Sigmoid colon (tissue), 7 donors: ENCODE measurements at places on chromosomes 2 and 18. TPM values are rescaled to one million over a fixed set of nuclear protein-coding genes. Genes with fewer than 3 reads are reported as not detected.

GRCh38 chr18:65936678-65937077, 185.9 kb downstream of the CDH7 start:
- DNase-seq, result no peak

GRCh38 chr2:62415019-62415431, 91.0 kb downstream of the TMEM17 start:
- no peak for DNase-seq

DNA sequence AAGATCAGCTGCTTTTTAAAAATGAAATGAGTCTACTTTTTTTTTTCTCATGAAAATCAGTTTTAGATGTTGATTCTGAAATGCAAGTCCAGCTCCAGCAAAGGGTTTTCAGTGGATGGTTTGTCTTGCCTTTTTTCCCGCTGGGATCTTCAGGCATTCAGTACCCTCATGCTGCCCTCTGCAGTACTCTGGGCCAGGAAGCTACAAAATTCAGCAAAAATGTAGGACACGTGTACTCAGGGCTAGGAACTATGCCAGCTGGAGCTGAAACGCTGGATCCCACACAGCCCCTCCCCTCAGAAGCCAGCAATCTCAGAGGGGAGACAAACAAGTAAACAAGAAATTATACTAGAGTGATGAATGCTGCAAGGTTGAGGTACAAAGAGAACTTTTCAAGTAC, 97.3 kb downstream of the MMADHC start:
- no peak for DNase-seq

DNA sequence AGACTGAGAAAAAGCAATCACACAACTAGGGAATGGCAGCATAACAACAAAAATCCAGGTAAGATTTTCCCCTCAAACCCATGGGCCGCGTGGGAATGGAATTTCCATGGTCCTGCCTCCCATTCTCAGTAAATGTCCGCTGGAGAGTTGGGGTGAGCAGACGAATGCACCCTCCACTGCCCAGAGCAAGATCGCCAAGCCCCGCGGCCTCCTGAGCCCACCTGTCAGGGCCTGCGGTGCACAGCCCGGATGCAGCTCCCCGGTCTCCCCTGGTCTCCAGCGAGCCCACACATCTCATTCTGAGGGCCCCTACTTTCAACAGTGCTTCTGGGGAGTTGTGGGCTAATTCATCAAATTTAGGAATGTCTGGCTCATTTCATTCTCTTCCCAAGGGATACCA, 327.4 kb upstream of the HS6ST1 start:
- no peak for DNase-seq

DNA sequence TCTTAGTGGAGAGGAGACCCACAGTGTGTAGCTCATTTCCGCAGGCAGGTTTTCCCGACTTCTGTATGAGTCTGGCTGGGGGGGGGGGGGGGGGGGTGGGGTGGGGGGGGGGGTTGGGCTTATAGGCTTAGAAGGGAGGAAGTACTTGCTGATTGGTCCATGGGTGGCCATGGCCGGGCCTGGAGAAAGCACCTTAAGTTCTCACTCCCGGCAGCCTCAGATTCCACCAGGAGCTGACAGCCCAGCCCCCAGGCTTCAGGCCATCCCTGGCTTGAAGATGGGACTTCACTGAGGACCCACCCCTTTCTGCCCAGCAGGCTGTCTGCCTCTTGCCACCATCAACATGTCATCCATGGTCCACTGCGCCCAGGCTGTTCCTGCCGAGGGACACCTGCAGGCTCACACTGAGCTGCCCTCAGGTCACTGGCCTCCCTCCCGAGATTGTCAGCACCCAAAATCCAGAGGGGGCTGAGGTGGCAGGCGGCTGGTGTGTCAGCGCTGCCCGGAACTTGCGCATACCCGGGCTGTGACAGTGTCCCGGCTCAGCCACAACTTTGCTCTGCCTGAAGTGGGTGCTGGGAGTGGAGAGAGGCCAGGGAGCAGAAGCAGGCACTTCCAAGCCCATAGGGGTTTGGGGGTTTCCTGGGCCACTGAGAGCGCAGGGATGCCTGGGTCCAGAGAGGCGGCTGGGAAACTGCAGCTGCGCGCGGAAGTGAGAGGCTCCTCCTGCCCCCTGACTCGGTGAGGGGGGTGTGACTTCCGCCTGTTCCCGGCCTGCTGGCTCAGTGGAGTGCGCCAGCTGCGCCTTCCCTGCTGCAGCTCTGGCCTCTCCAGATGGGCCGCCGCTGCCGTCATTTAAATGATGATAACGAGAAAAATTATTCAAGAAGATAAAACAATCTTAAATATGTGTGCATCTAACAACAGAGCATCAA, 256.1 kb downstream of the RPRM start:
- no peak for DNase-seq

GRCh38 chr2:127670957-127671290, 4.4 kb downstream of the LIMS2 start:
- DNase-seq, result peak; percentile 66

DNA sequence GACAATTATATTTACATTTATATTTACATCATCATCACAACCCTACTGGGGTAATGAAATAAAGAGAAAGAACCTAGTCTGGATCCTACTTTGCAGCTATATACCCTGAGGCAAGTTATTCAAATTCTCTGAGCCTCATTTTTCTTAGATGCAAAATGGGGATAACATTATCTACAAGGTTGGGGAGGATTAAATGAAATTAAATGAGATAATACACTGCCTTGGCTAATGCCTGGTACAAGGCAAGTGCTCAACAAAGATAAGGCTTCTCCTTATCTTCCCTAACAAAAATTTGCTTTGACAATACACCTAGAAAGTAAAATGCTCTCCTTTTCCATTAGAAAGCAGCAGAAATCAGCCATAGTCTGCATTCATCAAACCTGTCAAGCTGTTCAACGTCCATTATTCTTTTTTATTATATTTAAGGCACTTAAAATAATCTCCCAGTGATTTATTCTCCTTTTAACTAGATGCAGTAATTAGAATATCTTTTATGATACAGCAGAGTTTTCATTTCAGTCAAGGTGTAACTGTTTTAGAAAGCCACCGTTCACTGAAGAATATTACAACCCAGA, 44.8 kb downstream of the TCF4 start:
- no peak for DNase-seq

- no peak for DNase-seq
Observed at GRCh38 chr2:7355781-7356180, 438.6 kb downstream of the RNF144A start.

GRCh38 chr2:46632349-46632748, 153.0 kb downstream of the TMEM247 start:
- no peak for DNase-seq

- DNase-seq, result no peak
Observed at GRCh38 chr2:192151853-192152252, 42.9 kb downstream of the TMEFF2 start.

- DNase-seq, result no peak
Observed at GRCh38 chr18:72206814-72207213, 337.3 kb downstream of the CBLN2 start.

DNA sequence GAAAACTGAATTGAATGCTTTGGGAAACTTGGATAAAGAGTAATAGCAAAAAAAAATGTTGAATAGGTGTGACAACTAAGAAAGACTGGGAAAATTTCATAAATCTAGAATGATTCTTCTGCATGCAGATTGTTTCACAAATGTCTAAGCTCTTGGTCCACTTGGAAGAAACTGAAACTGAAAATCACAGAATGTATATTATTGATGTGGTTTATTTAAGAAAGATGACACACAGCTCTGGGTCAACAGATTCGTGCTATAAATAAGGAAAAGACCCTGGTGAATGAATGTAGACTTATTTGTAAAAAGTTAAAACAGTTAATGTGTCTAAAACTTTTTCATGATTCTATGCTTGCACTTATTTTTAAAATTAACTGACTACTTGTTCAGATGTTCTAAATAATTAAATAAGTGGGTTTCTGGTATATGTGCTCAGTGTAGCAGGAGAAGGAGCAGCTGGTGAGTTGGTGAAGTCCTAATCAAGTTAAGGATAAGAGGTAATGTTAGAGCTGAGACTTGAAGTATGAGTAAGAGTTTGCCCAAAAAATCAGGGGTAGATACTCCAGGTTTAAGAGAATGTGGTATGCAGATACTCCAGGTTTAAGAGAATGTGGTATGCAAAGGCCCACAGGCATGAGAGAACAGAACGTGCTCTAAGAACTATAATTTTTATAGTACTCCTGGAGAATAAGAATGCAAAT, 24.5 kb downstream of the UGP2 start:
- DNase-seq, result no peak

DNA sequence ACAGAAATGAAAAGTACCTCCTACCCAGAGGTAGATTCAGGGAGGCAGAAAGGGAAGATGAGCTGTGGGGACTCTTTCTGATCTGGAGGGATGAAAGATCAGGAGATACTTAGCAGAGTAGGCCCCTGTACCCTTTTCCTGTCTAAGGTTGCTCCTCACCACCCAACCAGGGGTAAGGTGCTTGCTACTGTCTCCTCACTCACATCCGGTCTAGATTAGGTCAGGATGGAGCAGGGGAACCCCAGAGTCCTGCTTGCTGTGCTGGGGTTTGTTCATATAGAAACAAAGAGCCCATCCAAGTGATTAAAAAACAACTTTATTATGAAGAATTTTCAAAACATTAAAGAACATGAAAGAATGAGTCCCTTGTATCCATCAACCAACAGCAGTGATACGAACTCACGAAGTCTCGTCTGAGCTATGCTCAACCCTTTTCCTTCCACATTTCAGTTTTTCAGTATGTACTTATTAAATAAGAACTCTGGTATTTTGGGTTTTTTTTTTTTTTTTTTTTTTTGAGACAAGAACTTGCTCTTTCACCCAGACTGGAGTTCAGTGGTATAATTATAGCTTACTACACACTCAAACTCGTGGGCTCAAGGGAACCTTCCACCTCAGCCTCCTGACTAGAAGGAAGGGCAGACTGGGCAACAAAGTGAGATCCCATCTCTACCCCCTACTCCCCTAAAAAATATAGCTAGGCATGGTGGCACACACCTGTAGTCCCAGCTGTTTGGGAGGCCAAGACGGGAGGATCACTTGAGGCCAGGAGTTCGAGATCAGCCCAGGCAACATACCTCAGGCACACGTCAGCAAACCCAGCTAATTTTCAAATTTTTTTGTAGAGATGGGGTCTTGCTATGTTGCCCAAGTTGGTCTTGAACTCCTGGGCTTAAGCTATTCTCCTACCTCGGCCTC, 28.5 kb upstream of the MCFD2 start:
- no peak for DNase-seq

DNA sequence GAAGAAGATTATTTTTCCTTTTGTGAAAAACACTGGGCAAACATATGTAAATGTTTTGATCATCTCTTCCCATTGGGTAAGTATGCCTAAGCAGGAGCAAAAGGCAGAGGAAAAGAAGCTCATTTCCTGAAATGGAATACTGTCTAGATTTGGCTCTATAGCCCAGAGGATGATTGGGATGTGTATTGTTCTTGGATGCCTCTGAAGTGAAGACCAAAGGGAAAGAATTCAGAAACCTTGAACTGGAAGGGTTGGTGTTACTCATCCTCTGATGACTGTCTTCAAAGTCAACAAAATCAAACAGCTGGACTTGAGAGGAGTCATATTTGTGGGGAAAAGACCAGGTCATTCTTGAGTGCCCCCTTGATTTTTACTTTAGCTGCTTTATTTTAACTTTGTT, 112.6 kb upstream of the NT5C1B start:
- no peak for DNase-seq

GRCh38 chr2:12441750-12442475, 274.8 kb upstream of the TRIB2 start:
- DNase-seq, result no peak

- no peak for DNase-seq
Observed at GRCh38 chr2:201675454-201675853, 23.0 kb downstream of the MPP4 start.

- no peak for DNase-seq
Observed at GRCh38 chr2:53913721-53914120, 54.0 kb upstream of the GPR75 start.

- no peak for DNase-seq
Observed at GRCh38 chr18:76493213-76494161, 1.6 kb downstream of the ZNF516 start.

- DNase-seq, result peak; percentile 70
Observed at GRCh38 chr2:48529676-48530032, 300 bp upstream of the STON1 start.

GRCh38 chr18:74544898-74545297, 10.6 kb downstream of the CNDP1 start:
- DNase-seq, result no peak

DNA sequence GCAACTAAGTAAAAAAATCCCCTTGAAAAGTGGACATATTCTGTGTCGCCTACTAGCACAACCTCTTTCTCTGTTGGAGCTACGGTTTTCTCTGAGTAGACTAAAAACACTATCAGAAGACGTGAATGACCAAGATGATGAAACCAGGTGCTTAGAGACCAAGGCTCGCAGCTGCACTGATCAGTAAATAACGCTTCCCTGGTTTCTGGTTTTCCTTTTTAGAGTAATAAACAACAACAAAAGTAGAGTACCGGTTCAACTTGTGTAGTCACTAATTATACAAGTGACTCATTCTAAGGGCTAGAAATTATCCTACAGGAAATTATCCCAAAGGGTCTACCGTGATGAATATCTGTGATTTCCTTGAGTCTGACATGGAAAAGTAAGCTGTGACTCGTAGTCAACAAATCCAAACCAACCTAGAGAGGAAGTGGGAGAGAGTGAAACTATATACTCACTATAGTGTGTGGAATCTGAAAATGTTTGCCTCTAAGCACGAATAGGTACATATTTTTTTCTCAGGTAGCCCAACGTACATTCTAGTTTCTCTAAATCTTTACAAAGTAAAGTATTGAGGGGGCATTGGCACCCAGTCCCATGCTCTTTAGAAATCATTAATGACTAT, 17.8 kb downstream of the RASGRP3 start:
- DNase-seq, result no peak

- no peak for DNase-seq
Observed at GRCh38 chr2:231370429-231370748, 25.1 kb upstream of the B3GNT7 start.

GRCh38 chr2:234763002-234763873, 188.6 kb upstream of the SH3BP4 start:
- DNase-seq, result no peak

The SLC23A3 gene
- total RNA-seq, result 0.14 TPM

The MARS2 gene
- total RNA-seq, result 6.6 TPM

The HOXD13 gene
- 18.7 TPM for total RNA-seq

The SLC19A3 gene
- total RNA-seq, result 8.2 TPM

The PSMA8 gene
- total RNA-seq, result not detected

The CFAP221 gene
- not detected for total RNA-seq

The SH3RF3 gene
- 9.4 TPM for total RNA-seq

The PHOSPHO2 gene
- 19.3 TPM for total RNA-seq

The SP110 gene
- 21.4 TPM for total RNA-seq

The TLX2 gene
- 1.9 TPM for total RNA-seq
